ENCODE measurements at places on chromosomes 6 and 20.

GRCh38 chr20:610130-611046 lies at the start of gene TCF15:
Gene TCF15, minus strand, starts transcription at chr20:610309. Its CDS starts 72 bp downstream, at chr20:610237.
- peak; percentile 32 for DNase-seq

- DNase-seq, result no peak
Measured at GRCh38 chr6:27144740-27145079, 102.8 kb upstream of the PRSS16 start.

DNA sequence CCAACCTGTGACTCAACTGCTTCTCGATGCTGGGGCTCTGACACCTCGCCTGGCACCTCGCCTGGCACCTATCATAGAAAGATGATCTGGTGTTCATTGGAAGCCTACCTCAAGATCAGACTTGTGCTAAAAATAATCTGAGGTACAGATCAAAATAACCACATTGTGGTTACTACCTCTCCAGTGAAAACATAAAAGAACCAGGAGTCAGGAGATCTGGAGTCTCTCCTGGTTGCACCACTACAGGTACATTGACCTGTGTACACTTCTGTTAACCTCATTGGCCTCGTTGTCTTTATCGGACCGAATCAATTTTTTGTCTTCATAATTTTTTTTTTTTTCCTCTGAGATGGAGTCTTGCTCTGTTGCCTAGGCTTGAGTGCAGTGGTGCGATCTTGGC lies 695.9 kb downstream of the HDGFL1 start:
- DNase-seq, result no peak

DNA sequence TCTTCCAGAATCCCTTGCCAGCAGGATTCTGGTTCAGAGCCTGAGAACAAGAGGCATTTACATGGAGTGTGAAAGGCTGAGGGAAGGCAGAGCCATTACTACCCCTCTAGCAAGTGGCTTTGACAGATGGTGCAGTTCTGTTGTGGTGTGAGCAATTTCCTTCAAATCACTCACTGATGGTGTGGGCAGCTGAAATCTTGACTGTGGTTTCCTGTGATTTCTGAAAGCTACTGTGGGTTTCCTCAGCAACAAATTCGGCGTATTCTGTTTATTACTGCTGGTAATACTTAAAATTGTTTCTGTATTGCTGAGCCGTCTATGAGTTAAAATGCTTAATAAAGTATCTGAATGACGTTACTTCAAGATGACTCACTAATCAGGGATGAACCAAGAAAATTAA lies 181.5 kb upstream of the TCF21 start:
- DNase-seq, result no peak

- DNase-seq, result peak; percentile 11
Measured at GRCh38 chr20:64224351-64225170, 31.0 kb upstream of the PCMTD2 start.

- peak; percentile 89 for DNase-seq
Measured at GRCh38 chr20:36004045-36004444, 35.7 kb downstream of the CNBD2 start.

DNA sequence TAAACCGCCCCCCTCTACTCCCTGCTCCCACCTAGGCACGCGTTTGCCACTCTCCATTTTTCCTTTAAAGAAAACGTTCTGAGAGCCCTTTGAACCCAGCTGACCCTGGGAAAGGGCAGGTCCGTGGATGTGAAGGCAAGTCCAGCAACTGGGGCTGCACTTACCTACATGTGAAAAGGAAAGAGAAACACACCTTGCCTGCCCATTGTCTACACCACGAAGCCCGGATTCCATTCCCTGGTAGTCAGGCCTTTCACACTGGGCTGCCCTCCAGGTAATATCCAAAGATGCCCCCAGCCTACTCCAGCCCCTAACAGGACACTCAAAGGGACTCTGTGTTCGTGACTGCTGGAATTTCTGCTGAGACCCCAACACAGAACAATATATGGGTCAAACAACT lies 94.4 kb downstream of the CD83 start:
- DNase-seq, result no peak
